ENCODE measurements at places on chromosomes 16 and 17.

DNA sequence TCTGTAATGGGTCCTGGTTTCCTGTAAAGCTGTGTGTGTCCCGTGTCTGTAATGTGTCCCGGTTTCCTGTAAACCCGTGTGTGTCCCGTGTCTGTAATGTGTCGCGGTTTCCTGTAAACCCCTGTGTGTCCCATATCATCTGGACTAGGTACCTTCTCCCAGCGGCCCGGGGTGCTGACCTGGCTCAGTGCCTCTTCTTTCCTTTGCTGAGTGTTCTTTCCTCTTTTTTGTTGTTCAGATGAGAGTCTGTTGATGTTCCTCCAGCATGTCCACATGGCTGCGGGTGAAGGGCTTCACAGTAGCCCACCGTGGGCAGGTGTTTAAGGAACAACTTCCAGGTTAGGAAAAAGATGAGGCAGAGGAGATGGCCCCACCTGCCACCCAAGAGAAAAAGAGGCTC is 46.6 kb upstream of the GNG13 start:
- no peak for DNase-seq

- no peak for DNase-seq
These were observed 20.1 kb downstream of the CD7 start for GRCh38 chr17:82297280-82297713.

- no peak for DNase-seq
These were observed 260.8 kb upstream of the TNRC6C start for GRCh38 chr17:77697480-77698400.

- peak; percentile 54 for DNase-seq
These were observed 30.3 kb downstream of the CPSF4L start for GRCh38 chr17:73231395-73231794.

GRCh38 chr17:19368229-19368628 is 5.7 kb upstream of the B9D1 start:
- no peak for DNase-seq

- no peak for DNase-seq
These were observed 46.6 kb upstream of the METRNL start for GRCh38 chr17:83032781-83033180.

GRCh38 chr16:51111759-51112158 is 39.3 kb downstream of the SALL1 start:
- DNase-seq: no peak

DNA sequence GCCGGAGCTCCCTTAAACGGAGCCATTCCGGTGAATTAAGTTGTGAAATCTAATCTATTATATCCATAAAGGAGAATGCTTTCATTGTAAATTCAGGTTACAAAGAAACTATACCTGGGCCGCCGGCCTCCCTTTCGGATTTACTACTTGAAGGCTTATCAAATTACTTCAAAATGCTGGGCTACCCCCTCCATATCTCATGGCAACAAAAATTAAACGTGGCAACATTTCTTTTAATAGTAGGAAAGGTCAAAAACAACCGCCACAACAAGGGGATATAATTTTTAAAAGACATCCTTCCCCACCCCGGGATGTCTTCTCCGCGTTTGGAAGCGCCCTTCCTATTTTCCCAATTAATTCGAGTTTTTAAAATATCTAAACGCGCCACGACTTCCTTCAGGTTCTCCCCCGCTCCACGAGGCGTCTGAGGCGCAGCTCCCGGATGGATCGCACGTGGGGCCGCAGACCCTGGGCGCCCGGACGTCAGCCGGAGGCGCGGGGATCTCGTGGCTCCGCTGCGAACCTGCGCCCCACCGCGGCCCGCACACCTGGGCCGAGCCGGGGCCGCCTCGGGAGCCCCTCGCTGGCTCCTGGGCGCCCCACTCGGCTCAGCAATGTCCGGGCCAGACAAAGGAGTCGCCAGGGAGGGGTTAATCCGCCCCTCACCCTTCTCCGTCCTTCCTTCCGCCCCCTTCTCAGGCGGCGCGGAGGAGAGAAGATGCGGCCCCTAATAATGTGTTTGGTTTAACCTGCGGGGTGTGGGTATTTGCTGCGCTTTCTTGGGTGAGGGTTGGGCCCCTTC is 47.4 kb upstream of the SLC38A10 start:
- no peak for DNase-seq

- no peak for DNase-seq
These were observed 121.9 kb upstream of the TNRC6C start for GRCh38 chr17:77836557-77837041.

DNA sequence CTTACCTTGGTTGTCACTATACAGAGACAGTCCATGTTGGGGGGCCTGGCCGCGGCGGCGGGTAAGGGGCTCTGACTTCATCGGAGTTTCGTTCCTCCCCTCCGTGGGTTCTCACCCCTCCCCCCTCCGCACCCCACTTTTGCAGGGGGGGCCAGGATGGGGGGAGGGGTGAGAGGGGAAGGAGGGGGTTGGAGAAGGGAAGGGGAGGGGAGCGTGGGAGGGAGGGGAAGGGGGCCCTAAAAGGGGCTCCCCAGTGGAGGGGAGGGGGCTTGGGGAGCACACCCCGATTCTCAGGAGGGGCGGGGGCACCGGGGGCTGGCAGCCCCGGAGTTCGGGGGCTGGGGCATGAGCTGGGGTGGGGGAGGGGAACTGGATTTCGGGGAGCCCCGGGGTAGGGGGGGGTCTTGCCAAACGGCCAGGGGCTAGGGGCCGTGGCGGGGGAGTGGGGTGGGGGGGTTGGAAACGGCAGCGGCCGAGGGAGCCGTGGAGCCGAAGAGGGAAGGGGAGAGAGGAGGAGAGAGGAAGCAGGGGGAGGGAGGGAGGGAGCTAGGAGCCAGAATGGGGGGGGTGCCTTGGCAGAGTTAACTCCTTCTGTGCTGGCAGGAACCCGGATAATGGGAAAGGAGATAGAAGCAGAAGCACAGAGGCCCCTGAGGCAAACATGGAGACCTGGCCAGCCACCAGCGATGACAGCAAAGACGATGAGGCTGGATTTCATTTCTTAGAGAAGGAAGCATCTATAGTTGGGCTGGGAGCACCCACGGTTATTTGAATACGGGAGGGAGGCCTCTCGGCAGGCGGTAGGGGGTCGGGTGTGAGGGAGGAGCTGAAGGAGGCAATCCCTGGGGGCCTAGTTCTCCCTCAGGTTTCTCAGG is 2.3 kb downstream of the DLG4 start:
- DNase-seq: peak; percentile 50

DNA sequence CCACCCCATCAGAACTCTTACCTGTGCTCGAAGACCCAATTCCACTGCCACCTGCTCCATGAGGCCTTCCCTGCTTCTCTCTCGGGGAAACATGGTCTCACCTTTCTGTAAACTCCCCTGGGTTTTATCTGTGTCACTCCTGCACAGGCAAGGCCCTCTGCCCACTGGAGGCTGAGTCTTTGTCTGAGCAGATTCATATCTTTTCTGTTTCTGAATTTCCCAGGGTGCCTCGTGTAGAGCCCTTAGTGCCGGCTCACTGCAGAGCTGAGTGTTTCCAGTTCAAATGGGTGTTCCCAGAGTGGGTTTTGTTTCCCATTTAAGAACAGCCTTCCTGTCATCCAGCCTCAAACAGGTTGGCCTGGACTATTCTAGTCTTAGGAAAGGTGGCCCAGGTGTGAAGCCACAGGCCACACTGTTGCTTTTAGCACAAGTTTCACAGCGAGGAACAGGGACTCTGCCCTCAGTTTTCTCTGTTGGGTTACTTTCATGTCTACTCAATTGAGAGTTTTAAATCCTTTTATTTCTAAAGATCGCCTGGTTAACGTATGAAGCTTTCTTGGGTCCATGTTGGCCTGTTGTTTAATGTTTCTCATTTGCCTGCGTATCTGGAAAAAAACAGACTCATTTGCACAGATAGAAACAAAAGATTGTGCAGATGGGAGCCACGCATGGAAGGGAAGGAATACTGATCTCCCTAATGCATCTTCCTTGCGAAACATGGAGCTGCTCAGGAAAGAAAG is 228.7 kb downstream of the MSI2 start:
- no peak for DNase-seq

- peak; percentile 70 for DNase-seq
These were observed 525 bp downstream of the JPT1 start for GRCh38 chr17:75153780-75154194.

DNA sequence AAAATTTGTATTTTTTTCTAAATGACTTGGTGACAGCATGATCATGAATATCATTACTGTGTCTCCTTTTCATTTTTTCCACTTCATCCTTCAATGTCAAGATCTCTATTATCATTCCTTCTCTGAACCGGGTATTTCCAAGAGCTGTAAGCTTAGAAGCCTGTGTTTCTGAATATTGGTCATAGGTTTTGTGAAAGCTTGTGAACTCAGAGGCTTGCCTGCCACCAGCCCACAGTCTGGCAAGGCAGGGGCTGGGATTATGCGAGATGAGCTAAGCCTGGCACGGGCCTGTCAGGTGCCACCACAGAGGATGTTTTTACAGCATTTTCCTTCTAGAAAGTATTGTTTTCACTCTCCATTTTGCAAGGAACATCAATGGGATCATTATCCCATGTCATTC is 92.8 kb downstream of the MYH10 start:
- no peak for DNase-seq

GRCh38 chr17:40936437-40936971 is 942 bp downstream of the KRT23 start:
- no peak for DNase-seq

GRCh38 chr16:10600782-10601443 is 20.5 kb upstream of the EMP2 start:
- no peak for DNase-seq

GRCh38 chr17:44384823-44385286 is 4.6 kb downstream of the ITGA2B start:
- DNase-seq: peak; percentile 48

DNA sequence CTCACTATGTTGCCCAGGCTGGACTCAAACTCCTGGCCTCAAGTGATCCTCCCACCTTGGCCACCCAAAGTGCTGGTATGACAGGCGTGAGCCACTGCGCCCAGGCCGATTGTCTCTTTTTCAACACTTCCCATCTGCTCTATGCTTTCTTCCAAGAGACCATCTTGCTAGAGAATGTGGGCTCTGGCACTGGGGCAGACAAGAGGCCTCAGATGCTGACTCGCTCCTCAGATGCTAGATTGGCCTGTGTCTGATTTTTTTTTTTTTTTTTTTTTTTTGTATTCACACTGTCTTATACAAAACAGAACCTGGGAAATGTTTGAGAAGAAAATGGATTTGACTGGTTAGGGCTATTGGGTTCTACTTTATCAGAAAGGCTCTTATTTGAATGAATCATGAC is 58.2 kb downstream of the CYB5D2 start:
- no peak for DNase-seq

- no peak for DNase-seq
These were observed 8.0 kb downstream of the KIAA0753 start for GRCh38 chr17:6632530-6632929.

DNA sequence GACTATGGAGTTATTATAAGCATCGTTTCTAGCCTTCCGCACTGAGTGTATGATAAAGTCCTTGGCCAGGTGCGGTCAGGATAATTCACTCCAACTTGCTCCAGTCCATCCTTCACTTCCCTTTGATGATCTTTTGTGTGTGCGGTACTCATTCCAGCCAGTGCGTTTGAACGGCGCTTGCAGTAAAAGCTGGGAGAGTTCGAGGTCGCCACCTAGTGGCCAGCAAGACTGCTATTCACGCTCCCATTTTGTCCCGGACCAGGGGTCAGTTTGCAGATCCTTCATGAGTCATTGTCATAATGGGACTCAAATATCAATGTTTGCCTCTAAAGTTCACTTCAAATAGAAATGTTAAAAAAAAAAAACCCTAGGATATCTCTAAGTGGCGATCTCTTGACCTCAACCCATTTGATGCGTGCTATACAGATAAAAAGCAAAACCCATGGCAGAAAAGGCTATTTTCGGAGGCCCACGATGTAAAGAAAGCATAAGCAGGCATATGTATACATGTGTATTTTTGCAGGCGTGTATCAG is 417.1 kb downstream of the TMEM114 start:
- DNase-seq: peak; percentile 82

GRCh38 chr17:33623841-33624240 is 330.7 kb upstream of the ASIC2 start:
- DNase-seq: no peak

DNA sequence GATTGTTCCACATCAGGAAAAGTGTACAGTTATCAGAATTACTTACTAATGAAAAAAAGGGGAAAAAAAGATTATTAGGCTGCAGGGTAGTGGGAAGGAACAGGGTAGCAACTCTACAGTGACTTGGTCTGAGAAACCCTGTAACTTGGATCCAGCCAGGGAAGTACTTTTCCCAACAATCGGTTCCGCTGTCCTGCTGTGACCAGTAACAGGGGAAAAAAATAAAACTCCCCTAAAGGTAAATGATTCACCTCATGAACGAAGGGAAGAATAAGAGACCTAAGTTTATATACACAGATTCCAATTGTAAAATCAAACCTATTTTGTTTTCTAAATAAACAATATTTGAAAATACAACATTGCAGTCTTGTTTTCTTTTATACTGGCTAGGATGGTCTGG is 189.9 kb downstream of the WWOX start:
- no peak for DNase-seq

GRCh38 chr17:47368262-47368661 is 44.5 kb downstream of the EFCAB13 start:
- DNase-seq: no peak

- DNase-seq: peak; percentile 38
These were observed 394.9 kb upstream of the TNRC6C start for GRCh38 chr17:77563439-77564102.

- no peak for DNase-seq
These were observed 132.2 kb downstream of the SPECC1 start for GRCh38 chr17:20141198-20141972.

DNA sequence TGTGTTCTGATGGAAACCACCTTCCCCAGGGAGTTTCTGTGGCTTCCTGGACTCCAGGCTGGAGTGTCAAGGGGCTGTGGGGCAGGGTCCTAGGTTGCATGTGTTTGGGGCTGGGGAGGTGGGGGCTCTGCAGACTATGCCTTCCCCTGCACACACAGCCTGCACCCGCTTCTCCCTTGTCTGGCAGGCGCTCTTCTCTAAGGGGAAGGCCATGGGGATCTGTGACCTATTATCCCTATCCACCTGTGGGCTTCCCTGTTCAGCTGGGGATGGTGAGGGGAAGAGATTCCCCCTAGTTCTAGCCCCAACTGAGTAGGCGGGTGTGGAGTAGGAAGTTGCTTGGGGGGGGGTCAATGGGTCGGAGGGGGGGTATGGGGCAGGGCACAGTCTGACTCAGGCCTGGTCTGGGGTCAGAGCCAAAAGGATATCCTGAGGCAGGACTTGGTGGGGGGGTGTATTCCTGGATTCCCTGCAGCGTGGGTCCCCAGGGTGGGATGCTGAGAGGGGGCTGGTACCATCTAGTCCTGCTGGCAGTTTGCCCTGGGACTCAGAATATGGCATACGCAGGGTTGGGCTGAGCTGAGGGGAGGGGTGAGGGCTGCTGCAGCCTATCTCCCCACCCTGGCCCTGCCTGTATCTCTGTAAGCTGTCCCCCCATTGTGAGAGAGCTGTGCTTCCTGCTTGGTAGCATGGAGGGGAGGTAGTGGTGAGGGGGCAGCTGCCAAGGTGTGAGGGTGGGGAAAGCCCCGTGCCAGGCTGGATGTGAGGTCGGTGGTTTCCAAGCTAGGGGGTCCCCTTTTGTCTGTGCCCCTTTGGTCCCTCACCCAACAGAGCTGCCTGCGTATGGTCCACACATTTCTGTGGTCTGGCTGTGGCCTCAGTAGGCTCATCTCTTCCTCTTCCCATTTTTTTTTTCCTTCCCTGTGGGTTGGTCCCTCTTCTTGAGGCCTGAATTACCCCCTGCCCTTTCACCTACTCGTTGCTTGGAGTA is 14.7 kb downstream of the RARA start:
- no peak for DNase-seq

- DNase-seq: no peak
These were observed 251.8 kb downstream of the MAF start for GRCh38 chr16:79348521-79349306.
